GM12878 (cell line): ENCODE measurements at places on chromosomes 3 and 15.
A peak's percentile ranks its signal among the peaks of the same experiment; 100 is the strongest.

DNA sequence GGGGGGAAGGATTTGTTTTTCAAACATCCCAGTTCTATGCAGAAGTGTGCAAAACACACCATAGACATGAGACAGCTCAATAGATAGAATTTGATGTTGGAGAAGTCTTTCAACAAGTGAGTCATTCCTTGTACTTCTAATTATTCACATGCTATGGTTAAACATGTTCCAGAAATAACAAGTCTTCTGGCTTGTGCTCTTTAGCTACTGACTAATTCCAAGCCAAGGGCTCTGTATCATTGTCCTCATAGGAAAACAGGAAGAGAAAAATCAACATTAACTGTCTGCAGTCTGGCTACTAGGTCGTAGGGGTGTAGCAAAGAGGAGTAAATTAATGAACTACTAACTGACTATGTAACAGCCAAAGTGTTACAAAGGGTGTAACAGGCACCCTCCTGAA lies 25.8 kb downstream of the LDHAL6B start:
- DNase-seq: no peak

DNA sequence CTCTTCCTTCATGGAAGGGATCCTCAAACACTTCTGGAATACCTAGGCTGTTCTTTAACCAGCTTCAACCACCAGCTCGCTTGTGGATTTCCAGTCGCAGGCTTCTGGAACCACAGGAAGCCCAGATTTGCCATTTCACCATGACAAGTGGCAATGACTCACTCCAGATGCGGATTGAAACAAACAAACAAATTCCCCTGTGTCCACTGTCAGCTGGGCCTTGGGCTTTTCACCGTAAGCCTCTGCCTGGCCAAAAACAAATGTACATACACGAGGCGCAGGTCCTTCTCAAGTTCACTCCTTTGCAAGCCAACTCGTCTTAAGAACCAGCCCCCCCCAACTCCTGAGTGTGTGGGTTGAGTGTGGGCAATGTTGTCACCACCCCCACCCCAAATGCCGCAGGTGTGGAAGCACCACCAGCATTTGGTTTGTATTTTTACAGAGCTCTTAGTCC lies 8.8 kb downstream of the BCL6 start:
- DNase-seq: no peak

GRCh38 chr3:35931867-35932266 lies 292.5 kb downstream of the ARPP21 start:
- DNase-seq: no peak

- DNase-seq: no peak
Measured at GRCh38 chr3:157125101-157125500, 34.8 kb downstream of the CCNL1 start.

DNA sequence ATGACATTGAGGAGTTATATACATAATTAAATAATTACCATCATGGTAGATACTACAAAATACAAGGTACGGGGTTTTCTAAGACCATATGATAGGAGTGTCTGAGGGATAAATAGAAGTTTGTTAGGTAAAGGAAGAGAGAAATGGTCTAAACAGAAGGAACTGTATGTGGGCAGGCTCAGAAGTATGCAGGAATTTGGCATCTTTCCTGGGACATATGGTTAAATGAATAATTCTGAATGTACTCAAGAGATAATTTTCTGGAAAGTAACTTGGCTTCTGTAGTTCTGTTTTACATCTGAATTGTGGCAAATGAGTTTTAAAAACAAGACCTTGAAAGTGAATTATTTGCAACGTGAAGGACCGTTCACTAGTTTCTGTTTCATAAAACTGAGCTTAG lies 17.5 kb downstream of the LMCD1 start:
- no peak for DNase-seq

DNA sequence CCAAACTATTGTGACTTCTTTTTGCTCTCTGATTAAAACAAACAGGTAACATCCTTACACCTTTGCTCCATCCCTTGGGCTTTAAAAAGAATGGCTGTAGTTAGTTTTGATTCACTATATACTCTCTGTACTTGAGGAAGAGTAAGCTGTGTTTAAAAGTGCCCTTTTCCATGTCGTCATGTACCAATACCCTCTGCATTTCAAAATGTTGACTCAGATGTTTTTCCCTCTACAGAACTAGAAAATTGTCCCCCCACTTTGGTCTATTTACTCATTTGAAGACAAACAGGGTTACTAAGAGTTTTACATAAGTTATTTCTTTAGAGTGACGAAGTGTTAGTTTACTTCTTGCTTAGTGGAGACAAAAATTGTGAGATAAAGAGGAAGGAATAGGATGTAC lies 62.7 kb downstream of the TASOR start:
- DNase-seq: no peak

DNA sequence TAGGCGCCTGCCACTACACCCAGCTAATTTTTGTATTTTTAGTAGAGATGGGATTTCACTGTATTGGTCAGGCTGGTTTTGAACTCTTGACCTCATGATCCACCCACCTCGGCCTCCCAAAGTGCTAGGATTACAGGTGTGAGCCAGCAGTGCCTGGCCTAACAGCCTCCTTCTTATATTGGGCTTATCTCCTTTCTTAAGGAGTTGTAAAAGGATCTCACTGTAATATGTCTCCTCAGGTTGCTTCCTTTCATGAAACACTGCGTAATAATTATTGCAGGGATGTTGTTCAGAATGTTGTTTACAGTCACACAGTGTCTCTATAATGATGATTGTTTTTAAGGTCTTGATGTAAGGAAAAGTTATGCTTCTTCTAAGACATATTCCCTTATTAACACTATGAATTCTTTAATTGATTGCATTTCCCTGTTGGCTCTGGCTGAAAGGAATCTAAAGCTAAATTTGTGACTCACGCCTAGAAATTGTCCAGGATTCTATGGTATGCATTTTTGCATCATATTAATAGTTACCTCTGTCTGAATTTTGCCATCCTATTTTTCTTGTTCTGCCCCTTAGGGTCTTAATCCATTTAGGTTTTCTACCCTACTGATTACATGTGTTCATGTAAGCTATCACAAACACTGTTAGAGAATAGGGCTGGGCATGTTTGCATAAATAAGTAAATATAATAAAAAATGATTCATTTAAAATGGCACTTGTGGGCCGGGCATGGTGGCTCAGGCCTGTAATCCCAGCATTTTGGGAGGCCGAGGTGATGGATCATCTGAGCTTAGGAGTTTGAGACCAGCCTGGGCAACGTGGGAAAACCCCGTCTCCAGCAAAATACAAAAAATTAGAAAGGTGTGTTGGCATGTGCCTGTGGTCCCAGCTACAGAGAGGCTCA lies 24.5 kb upstream of the RNF111 start:
- no peak for DNase-seq

DNA sequence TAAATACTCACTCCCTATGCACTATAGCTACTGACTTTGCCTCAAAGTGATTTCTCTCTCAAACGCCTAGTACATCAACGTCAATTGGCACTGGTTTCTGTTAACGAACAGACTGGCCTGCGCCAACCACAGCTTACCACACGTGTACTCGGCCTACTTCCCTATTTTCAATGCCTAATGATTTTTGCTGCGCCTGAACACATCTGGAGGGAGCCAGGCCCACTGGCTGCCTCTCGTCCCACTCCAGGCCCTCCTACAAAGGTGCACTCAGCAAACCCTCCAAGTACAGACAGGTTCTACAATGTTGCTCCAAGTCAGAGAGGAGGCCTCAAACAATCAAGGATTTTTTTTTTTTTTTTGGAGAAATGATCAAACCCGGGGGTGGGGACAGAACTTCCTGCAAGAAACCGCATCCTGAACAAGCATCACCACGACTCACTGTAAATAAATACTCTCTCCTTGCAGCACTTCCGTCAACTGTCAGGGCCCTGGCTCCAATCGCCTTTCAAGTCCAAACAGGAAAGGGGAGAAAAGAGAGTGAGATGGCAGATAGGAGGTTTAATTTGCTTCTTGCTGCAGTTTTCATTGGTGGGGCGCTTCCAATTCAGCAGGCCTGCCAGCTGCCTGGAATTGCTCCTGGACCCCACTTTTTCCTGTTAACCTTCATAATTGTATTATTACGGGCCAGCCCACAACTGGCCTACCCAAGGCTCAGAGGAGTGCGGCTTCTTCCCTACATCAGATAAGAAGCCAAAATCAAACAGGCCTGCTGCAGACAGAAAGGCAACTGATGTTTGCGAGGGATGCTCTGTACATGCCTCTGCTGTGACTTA lies 139.3 kb downstream of the FOXP1 start:
- peak; percentile 82 for DNase-seq

- DNase-seq: no peak
Measured at GRCh38 chr3:194906229-194906629, 220.5 kb downstream of the FAM43A start.

DNA sequence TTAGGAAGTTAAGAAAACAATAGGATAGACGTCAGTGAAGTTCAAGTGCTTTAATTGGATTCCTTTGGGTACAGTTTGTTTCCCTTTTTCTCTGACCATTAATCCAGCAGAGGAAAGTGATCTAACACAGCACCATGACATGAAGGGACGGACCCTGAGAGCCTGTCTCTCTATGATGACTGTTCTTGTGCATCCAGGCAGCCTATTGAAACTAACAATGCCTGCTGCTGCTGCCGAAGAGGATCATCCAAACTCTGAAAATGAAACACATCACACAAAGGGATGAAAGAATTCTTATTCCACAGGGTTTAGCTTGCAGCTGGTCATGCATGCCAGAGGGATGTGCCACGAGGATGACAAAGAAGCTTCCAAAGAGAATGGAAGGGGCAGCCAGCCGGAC lies 75.5 kb downstream of the ZBTB20 start:
- DNase-seq: no peak

GRCh38 chr3:65400899-65401298 lies 637.8 kb downstream of the MAGI1 start:
- DNase-seq: no peak

- no peak for DNase-seq
Measured at GRCh38 chr3:13174011-13174802, 101.0 kb upstream of the IQSEC1 start.
